ENCODE measurements at places on chromosomes 2 and 18. TPM values are rescaled to one million over a fixed set of nuclear protein-coding genes. Genes with fewer than 3 reads are reported as not detected.

IMMT gene
- total RNA-seq = 162 TPM

PAIP2B gene
- total RNA-seq = 1.1 TPM

SLC30A3 gene
- 0.38 TPM for total RNA-seq

HOXD9 gene
- not detected for total RNA-seq

GATA6 gene
- not detected for total RNA-seq

STAT4 gene
- 109 TPM for total RNA-seq

ZNF396 gene
- 1.1 TPM for total RNA-seq

ASIC4 gene
- total RNA-seq = not detected

SCYGR4 gene
- not detected for total RNA-seq

All from activated CD8-positive, alpha-beta memory T cell treated with anti-CD3 and anti-CD28 coated beads, Interleukin-2, amount 10 ng/mL, durations not matched to agents 7 days and 5 days (primary cell).